ENCODE measurements at places on chromosomes 7 and 10.

GRCh38 chr7:101990811-101991418 lies 173.5 kb downstream of the CUX1 start:
- no peak for DNase-seq

- DNase-seq: no peak
Measured at GRCh38 chr10:48678041-48678440, 6.6 kb upstream of the WDFY4 start.

DNA sequence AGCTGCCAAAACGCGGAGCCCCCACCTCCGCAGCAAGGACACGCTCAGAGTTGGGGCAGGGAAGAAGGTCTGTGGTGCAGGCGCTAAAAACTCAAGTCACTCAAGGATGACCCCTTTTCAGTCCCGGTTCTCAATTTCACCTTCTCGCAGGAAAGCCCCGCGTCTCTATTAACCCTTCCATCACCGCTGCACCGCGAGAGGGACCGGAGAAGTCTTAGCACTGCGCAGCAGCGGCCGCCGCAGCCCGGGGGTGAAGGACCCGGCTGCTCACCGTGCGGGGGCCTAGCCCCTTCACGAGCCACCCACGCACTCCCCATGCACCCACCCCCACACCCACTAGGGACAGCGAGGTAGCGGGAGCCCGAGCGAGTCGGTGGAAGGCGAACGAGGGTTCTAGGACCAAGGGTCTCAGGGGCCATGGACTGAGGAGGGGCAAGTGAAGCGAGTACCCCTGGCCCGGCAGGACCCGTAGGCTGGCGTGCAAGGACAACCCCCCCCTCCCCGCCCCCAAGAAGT lies 162.9 kb downstream of the SH3PXD2A start:
- DNase-seq: no peak

GRCh38 chr7:11605749-11606148 lies 226.2 kb downstream of the THSD7A start:
- no peak for DNase-seq

GRCh38 chr7:130156140-130156539 lies 49.1 kb downstream of the TMEM209 start:
- DNase-seq: no peak
